Activated CD8-positive, alpha-beta memory T cell treated with anti-CD3 and anti-CD28 coated beads for 4 hours (primary cell): ENCODE measurements at places on chromosomes 11 and 22.

GRCh38 chr22:30675436-30675835 lies 7.8 kb upstream of the DUSP18 start:
- no peak for DNase-seq

DNA sequence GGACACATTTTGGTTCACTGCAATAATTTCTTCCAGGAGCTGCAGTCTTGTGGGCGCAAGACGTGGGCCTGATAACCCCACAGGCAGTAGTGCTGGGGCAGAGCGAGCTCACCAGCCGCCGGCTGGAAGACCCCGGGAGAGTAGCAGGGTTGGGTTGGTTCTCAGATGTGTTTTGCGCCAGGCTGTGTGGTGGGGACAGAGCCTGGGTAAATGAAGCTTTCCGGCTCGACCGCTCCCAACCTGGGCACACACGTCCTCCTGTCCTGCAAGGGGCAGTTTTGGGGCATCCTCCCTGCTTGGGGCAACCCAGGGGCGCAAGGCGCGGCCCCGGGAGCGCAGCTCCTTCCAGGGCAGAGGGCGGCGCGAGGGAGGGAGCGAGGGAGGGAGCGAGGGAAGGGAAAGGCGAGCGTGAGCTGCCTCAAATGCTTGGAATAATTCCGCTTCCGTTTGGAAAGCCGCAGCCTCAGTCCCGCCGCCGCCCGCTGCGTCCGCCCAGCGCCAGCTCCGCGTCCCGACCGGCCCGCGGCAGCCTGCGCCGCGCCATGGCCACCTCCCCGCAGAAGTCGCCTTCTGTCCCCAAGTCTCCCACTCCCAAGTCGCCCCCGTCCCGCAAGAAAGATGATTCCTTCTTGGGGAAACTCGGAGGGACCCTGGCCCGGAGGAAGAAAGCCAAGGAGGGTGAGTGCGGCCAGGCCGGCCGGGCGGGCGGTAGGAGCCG lies at the start of gene PARVA:
Gene PARVA (plus strand): TSS at position 466 of the 718 bp plus-strand sequence. CDS start 77 bp downstream, at position 543.
- no peak for DNase-seq

DNA sequence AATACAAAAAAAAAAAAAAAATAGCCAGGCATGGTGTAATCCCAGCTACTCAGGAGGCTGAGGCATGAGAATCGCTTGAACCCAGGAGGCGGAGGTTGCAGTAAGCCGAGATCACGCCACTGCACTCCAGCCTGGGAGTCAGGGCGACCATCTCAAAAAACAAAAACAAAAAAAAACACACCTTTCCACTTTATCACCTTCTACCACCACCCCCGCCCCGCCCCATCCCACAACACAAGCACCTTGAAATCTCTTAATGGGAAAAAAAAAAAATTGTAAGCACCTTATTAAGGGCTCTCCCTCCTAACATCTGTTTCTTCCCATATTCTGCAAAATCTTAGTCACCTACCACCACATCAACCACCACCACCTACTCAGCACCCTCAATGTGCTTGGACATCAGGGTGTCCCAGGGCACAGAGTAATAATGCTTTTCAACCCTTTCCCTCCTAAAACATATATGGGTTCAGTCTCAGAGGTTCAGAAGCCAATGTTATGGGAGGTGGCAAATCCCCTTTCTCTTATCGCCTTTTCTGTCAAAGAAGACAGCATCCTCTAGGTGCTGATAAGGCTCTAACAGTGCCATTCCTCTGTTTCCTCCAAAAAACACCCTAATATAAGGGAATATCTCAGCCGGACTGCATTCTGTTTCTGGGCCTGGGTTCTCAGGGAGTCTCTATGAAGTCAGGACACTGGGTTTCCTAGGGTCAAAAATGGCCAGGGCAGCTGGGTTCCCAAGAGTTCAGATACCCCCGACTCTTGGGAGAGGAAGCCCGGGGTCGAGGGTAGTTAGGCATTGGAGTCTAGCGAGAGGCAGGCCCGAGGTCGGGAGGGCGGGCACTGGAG lies 718 bp downstream of the INTS5 start:
- DNase-seq = no peak

DNA sequence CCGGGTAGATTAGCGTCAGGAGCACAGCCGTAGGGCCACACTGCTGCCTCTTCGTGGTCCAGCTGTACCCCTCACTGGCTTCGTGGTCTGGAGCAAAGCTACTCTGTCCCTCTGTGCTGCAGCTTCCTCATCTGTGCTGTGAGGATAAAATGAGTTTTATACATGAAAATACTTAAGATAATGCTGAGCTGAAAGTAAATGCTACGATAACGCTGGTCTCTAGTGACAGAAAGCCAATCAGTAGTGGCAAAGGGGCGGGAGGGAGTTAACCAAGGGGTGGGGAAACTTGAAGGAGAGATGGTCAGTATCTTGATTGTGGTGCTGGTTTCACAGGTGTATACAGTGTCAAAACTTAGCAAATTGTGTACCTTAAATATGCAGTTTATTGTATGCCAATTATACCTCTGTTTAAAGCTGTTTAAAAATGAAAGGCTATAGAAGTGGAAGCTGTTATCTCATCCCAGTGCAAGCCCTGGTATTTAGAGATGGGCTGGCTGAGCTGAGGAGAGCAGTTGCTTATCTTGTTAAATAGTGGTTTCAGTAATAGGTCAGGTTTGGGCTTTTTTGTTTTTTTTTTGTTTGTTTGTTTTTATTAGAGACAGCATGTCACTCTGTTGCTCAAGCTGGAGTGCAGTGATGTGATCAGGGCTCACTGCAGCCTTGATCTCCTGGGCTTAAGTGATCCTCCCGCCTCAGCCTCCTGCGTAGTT lies 36.7 kb downstream of the ACO2 start:
- DNase-seq = no peak

- DNase-seq = no peak
Measured at GRCh38 chr11:130592056-130592455, 143.6 kb downstream of the ADAMTS15 start.

DNA sequence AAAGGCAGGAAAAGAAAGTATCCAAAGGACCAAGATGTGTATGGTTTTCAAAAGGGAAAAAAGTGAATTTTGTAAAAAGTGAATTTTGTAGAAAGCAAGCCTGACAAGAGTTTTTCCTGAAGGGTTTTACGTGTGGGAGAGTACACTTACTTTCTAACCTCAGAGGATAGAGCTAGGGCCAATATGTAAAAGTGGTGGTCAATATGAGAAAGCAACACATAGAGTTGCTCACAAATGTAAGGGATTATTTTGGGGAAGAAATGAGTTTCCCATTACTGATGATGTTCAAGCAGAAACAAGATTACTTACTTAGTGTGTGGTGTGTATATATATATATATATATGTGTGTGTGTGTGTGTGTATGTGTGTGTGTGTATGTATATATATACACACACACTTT lies 162.5 kb downstream of the SWAP70 start:
- no peak for DNase-seq

- DNase-seq = no peak
Measured at GRCh38 chr11:131299598-131300438, 70.6 kb upstream of the NTM start.

- no peak for DNase-seq
Measured at GRCh38 chr22:17387356-17387755, 18.1 kb downstream of the CECR2 start.

- no peak for DNase-seq
Measured at GRCh38 chr22:20829491-20830134, 29.0 kb downstream of the PI4KA start.

- no peak for DNase-seq
Measured at GRCh38 chr11:17528181-17528691, 16.0 kb downstream of the USH1C start.

- DNase-seq = no peak
Measured at GRCh38 chr11:33063326-33063881, 24.0 kb downstream of the TCP11L1 start.

DNA sequence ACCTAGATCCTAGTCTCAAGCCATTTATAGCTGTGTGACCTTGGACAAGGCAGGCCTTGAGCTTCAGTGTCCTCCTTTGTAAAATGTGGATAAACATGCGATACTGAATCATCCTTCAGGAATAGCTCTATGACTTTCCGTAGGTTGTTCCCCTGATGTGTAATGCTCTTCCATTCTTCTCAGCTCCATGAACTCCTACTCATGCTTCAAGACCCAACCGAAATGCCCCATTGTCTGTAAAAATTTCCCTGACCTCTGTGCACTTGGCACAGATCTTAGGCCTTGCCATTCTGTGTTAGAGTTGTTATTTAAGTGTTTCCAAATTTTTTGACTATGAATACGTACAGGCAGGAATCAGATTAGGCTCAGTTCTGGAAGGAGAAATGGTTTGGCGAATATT lies 3.3 kb upstream of the BEST1 start:
- no peak for DNase-seq

GRCh38 chr22:17845790-17846189 lies 71.5 kb upstream of the BID start:
- no peak for DNase-seq

GRCh38 chr11:70782401-70782913 lies 384.1 kb downstream of the CTTN start:
- no peak for DNase-seq

GRCh38 chr11:44108260-44108659 lies 12.8 kb downstream of the EXT2 start:
- DNase-seq = no peak

GRCh38 chr11:76179147-76179546 lies 27.2 kb downstream of the WNT11 start:
- DNase-seq = no peak

DNA sequence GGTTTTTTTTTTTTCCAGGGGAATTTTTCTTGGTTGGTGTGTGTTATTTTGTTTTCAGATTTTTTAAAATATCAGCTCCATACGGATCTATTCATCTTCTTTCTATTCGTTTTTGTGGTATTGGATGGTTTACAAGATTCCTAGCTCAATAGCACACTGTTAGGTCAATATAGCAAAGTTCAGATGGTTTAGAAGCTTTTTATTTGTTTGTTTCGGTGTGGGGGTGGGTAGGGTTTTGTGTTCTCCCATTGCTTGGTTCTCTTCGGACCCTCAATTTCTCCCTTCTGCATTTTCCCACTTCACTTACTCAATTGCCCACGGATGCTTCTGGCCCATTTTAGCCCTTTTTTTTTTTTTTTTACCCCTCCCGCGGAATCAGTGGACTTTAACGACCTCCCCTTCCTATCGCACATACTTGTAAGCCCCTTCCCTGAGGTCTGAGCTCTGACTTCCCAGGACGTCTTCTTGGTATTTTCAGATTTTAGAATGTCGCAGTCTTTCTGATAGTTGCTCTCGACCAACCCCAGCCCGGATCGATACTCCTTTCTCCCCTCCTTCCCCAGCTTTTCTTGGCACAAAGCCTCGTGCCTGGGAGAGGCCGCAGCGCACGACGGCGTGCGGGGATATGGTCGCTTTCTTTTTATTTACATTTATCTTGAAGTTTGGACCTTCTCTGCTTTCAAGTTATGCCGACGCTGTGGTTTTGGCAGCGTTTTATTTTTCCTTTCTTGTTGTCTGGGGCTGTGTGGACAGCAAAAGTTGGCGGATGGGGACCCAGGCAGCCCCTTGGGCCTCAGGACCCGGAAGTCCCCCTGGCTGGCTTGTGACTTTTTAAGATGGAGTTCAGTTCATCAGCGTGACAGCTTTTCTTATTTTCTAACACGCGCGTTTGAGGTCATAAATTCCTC lies 4.4 kb upstream of the SPDYC start:
- no peak for DNase-seq

GRCh38 chr11:117826190-117826570 lies 1.6 kb upstream of the FXYD2 start:
- DNase-seq = no peak

DNA sequence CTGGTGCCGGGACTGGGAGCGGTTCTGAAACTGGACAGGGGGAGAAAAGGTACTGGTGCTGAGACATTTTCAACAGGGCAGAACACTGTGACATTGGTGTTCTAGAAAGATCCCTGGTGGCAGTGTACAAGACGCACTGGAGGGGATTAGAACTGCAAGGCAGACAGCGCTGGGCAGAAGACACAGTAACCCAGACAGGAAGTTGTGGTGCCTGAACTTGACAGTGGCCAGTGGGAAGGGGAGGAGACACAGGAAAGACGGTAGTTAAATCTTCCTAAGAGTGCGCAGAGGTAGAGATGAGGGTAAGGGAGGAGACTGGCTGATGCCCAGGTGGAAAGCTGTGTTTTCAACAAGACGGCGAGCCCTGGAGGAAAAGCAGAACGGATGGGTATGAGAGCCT lies 24.5 kb downstream of the FAM227A start:
- no peak for DNase-seq

GRCh38 chr22:29030618-29031226 lies 30.9 kb downstream of the C22orf31 start:
- DNase-seq = no peak

DNA sequence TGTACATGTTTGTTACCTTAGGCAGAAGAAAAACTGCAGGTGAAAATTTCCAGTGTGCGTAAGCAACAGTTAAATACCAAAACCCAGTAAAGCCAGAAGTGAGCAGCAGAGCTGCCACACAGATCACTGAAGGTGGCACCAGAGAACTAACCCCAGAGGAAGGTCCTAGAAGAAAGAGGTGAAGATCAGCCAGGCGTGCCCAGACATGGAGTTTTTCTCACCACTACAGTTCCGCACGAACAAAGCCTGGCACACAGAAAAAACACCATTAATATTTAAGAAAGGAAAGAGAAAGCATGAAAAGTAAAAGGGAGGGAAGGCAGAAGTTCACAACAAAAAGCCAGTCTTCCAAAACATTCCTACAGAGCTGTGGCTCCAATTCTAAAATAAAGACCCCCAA lies 60.7 kb downstream of the STK33 start:
- no peak for DNase-seq

DNA sequence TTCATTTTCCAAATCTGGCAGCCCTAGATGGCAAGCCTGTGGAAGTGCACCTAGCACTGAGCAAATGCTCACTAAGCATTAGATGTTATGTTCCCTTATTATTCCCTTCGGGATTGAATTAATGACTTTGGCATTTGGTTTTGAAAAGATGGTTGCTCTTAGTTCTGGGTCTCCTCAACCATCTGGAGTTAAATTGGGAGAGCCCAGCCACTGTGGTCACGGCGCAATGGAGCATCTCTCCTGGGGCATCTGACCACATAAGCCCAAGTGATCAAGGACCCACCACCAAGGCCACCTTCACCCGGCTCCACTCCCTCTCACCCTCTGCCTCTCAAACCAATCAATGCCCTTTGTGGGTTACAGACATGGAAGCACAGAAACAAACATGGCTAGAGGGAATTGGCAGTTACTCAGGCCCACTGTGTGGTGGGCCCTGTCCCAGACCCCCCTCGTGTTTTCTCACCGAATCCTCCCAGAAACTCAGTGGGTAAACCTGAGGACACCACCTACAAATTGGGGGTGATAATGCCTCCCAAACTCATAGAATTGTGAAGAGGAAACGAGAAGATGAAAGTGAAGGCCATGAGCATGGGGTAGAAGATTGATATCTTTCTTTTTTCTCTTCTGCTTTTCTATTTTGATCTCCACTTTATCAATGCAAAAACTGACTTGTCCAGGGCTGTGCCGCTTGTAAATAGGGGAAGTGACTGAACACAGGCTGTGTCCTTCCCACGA lies 52.2 kb downstream of the IRAG1 start:
- no peak for DNase-seq

- DNase-seq = no peak
Measured at GRCh38 chr11:8805296-8805695, 105.7 kb upstream of the AKIP1 start.
